ENCODE measurements at places on chromosomes 5 and 9.

- no peak for DNase-seq
Observed at GRCh38 chr9:79646096-79646495, 74.3 kb downstream of the TLE4 start.

DNA sequence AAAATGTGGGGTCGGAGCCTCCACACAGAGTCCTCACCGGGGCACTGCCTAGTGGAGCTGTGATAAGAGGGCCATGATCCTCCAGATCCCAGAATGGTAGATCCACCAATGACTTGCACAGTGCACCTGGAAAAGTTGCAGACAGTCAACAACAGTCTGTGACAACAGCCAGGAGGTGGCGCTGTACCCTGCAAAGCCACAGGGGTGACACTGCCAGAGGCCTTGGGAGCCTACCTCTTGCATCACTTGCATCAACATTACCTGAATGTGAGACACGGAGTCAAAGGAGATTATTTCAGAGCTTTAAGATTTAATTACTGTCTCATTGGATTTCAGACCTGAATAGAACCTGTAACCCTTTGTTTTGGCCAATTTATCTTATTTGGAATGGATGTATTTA is 614.1 kb upstream of the CDH9 start:
- DNase-seq = no peak

GRCh38 chr5:1779782-1780613 is 19.6 kb downstream of the MRPL36 start:
- no peak for DNase-seq

- DNase-seq = no peak
Observed at GRCh38 chr9:136328011-136328621, 777 bp downstream of the GPSM1 start.

DNA sequence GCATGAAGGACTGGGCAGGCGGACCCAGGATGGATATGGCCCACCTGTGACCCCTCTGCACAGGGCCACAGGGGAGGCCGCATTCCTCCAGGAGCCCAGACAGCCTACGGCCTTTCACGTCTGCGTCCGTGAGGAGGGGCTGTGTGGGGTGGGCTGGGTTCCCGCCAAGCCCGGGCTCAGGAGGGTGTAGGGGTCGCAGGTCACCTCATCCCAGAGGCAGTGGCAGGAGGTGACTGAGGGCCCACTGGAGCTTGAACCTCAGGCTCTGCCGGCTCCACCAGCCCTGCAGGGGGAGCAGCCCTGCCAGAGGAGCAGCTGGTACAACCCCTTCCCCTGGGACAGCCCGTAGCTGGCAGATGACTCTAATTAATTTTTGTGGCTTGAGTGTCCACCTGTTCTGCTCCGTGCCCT is 40.7 kb upstream of the CACNA1B start:
- DNase-seq = no peak

GRCh38 chr9:108953983-108954574 is 19.9 kb downstream of the ABITRAM start:
- no peak for DNase-seq

DNA sequence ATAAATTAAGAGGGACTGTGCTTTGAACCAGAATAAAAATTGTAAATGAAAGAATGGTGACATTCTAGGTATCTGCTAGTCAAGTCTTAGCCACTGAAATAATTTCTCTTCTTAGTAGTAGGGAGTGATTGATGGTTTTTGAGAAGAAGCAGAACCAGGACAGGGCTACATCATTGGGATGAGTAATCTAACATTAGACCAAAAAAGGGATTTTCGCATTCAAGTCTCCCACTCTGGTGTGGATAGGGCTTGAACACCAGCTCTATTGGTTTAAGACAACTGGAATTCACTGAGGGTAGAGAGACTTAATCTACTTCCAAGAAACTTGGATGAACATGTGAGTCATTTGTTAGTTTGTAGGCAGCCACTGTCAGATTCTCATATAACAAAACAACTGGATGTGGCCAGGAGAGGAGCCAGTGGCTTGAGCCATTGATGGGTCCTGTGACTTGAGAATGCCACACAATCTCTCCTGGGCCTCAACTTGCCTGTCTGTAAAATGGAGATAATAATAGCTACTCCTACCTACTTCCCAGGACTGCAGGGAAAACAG is 16.6 kb downstream of the FAT2 start:
- DNase-seq = no peak

GRCh38 chr9:127549218-127549617 is 62.9 kb upstream of the STXBP1 start:
- DNase-seq = no peak

- no peak for DNase-seq
Observed at GRCh38 chr5:1536871-1537602, 13.3 kb upstream of the LPCAT1 start.

GRCh38 chr5:147673266-147673665 is 109.3 kb downstream of the JAKMIP2 start:
- no peak for DNase-seq

DNA sequence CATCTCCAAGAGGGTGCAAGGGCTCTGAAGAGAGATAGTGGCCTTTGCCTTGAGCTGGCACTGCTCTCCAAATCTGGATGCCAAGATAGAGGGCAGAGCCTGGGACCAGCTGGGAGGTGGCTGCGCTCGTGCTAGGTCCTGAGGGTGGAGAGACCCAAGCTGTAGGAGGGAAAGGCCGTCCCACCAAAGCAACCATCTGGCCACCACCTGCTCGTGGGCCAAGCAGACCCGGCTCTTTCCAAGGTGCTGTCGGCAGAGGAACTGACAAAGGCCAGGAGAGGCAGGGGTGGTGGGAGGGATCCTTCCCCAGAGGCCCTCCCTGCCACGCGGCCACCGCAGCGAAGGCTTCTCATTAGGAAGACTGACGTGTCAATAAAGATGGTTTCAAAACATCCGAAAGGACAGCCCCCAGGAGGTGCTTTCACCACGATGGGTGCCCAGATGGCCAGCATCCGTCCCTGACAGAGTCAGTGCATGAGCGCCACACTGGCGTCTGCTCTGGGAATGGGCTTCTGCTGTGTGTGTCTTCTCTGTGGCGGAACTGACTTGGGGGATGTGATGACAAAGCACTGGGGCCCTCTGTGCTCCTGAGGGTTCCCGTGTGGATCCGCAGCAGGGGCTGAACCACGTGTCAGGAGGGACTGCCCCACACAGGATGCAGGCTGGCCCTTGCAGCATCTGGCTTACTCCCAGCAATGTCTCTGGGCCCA is 213.5 kb downstream of the FANCC start:
- DNase-seq = no peak

GRCh38 chr9:131448818-131449217 is 53.9 kb upstream of the POMT1 start:
- no peak for DNase-seq

- no peak for DNase-seq
Observed at GRCh38 chr9:108191065-108191464, 664.7 kb downstream of the ACTL7B start.

DNA sequence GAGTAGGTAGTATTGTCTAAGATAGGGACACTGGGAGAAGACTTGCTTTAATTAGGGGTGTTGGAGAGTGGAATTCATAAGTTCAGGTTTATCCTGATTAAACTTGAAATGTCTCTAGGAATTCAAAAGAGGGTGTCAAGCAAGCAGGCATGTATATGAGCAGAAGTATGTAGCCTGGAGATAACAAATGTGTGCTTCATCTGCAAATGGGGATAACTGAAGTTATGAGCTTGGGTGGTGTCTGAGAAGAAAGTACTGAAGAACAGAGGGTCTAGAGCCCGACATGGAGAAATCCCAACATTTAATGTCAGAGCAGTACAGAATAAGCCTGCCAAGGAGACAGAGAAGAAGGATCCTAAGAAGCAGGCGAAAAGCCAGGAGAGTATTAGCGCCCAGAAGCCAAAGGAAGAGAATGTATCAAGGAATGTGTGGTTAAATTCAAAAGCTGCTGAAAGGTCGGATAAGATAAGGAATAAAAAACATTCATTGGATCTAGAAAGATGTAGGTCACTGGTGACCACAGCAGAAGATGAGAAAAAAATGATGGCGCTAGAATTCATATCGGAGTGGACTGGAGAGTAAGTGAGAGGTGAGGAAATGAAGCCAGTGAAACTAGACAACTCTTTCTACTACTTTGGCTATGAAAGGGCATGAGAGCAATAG is 401.5 kb upstream of the PIK3R1 start:
- no peak for DNase-seq

GRCh38 chr5:32100691-32101302 is 73.3 kb downstream of the GOLPH3 start:
- DNase-seq = no peak

GRCh38 chr5:10424124-10424731 is 17.5 kb upstream of the ROPN1L start:
- no peak for DNase-seq

DNA sequence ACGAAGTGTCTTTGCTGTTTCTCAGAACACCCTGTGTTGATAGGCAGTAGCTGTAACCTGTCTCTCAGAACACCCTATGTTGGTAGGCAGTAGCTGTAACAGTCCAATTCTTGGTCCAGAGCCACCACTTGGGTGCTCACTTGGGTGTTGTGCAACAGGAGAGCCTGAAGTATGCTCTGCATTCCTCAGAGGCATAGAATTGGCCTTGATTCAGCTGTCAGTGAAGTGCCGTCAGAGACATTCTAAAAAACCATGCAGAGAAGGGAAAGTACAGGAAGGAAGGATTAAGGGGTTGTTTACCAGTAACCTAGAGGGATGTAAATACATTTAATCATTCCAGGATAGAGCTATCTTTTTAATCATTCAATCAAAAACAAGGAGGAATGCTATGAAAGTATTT is 231.2 kb downstream of the ARRDC3 start:
- DNase-seq = no peak

- DNase-seq = no peak
Observed at GRCh38 chr9:124411514-124412227, 3.6 kb downstream of the PSMB7 start.

DNA sequence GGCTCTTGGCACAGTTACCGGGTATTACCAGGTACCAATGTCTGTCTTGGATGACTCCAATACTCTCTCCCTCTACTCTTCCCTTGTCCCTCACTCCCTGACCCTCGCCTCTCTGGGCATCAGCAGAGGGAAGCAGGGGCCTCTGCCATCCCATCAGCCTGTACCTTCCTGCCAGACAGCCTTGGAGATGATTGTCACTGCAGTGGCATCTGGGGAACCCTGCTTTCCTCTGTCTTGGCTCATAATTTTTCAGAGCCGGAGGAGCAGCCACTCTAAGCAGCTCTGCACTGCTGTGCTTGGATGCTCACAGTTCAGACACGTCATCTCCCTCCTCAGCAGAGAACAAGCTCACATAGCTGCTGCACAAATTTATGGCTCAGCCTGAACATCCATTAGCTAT is 274.1 kb downstream of the SMARCA2 start:
- DNase-seq = no peak

GRCh38 chr5:170070556-170071412 is 34.9 kb upstream of the FOXI1 start:
- no peak for DNase-seq

DNA sequence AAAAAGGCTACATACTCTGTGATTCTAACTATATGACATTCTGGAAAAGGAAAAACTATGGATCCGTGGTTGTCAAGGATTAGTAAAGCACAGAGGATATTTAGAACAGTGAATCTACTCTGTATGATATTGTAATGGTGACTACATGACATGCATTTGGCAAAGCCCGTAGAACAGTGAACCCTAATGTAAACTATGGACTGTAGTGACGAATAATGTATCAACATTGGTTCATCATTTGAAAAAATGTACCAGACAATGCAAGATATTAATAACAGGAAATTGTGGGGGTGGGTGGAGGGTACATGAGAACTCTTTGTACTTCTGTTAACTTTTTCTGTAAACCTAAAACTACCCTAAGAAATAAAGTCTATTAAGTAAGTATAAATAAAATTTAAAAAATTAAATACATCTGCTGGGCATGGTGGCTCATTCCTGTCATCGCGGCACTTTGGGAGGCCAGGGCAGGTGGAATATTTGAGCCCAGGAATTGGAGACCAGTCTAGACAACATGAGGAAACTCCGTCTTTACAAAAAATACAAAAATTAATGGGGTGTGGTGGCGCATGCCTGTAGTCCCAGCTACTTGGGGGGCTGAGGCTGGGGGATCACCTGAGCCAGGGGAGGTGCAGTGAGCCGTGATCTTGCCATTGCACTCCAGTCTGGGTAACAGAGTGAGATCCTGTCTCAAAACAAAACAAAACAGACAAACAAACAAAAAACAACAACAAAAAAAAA is 101.7 kb upstream of the TBC1D2 start:
- DNase-seq = no peak

- no peak for DNase-seq
Observed at GRCh38 chr9:113503613-113504211, 40.2 kb downstream of the RGS3 start.

DNA sequence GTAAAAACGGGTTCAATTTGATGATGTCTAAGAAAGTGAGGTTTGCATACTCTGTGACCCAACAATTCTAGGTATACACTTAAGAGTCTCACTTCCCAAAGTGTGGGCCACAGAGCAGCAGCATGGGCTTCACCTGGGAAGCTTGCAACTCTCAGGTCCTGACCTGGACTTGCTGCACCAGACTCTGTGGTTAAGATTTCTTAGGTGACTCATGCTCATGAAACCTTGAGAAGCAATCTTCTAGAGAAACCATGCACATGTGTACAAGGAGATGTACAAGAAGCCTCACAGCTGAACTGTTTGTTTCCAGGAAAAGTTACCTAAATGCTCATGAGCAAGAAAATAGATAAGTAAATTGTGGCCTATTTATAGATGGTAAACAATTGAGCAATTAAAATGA is 30.0 kb downstream of the DNAJC21 start:
- DNase-seq = no peak

DNA sequence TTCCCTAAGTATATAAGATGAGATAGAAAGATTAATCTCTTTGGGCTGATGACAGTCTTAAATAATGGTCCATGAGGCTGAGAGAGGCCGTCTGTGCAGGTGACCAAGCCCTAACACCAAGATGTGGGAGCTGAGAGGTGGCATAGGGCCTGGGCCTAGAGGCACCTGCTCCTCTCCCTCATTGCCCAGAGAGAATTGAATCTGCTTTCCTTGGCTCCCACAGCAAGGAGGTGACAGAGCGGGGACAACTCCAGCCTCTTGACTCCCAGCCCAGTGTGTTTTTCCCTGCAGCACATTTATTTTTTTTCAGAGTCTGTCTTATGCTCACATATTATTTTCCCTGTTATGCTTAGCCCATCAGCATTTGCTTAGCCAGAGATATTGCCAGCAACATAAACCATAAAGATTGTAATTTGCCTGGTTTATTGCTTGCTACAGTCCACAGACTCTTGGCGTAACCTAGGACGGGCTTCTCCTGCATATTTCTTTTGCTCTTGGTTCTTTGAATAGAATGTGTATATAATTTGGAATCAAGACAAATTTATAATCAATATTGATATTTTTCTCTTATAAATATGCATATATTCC is 105.6 kb downstream of the NTRK2 start:
- DNase-seq = no peak
